ENCODE measurements at places on chromosomes 16 and 17. TPM values are rescaled to one million over a fixed set of nuclear protein-coding genes. Genes with fewer than 3 reads are reported as not detected.

ABCC6 gene
- not detected for total RNA-seq

DNA sequence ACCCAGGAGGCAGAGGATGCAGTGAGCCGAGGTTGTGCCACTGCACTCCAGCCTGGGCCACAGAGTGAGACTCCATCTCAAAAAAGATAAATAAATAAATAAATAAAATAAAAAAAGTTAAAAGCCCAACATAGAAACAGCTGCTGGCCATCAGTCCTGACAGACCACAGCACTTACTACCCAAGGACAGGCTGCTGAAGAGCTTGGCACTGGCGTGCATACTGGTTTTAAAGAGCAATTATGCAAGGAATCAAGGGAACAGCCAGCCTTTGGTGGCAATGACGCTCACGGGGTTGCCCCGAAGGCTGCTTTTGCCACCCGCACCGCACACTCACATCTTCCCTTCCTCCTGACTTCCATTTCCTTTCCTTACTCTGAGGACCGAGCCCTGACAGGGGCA is 4.2 kb downstream of the PLD6 start:
- no peak overlapping the region for H3K27ac ChIP-seq
- no peak overlapping the region for H3K4me3 ChIP-seq
- H3K36me3 ChIP-seq: peaks cover 2% of the 10 kb centered on the region
- no peak for DNase-seq
- peaks cover 11% of the 10 kb centered on the region for H3K4me1 ChIP-seq

GRCh38 chr16:85446951-85447692 is 166.0 kb upstream of the GSE1 start:
- no peaks in the 10 kb centered on the region for H3K36me3 ChIP-seq
- peaks cover 18% of the 10 kb centered on the region for H3K4me1 ChIP-seq
- H3K4me3 ChIP-seq: no peak overlapping the region
- DNase-seq: no peak
- H3K27me3 ChIP-seq: peaks cover 1% of the 10 kb centered on the region

- H3K36me3 ChIP-seq: no peaks in the 10 kb centered on the region
- H3K27ac ChIP-seq: no peak overlapping the region
- no peak overlapping the region for H3K4me3 ChIP-seq
- H3K27me3 ChIP-seq: peaks cover 34% of the 10 kb centered on the region
These were observed 180.6 kb downstream of the COPRS start for GRCh38 chr17:31678431-31678830.

- no peaks in the 10 kb centered on the region for H3K36me3 ChIP-seq
- peaks cover 10% of the 10 kb centered on the region for H3K27me3 ChIP-seq
- peaks cover 16% of the 10 kb centered on the region for H3K4me1 ChIP-seq
- no peak for DNase-seq
- H3K27ac ChIP-seq: peak overlapping the region; percentile 81
These were observed 855 bp upstream of the MEOX1 start for GRCh38 chr17:43662413-43663141.

DNA sequence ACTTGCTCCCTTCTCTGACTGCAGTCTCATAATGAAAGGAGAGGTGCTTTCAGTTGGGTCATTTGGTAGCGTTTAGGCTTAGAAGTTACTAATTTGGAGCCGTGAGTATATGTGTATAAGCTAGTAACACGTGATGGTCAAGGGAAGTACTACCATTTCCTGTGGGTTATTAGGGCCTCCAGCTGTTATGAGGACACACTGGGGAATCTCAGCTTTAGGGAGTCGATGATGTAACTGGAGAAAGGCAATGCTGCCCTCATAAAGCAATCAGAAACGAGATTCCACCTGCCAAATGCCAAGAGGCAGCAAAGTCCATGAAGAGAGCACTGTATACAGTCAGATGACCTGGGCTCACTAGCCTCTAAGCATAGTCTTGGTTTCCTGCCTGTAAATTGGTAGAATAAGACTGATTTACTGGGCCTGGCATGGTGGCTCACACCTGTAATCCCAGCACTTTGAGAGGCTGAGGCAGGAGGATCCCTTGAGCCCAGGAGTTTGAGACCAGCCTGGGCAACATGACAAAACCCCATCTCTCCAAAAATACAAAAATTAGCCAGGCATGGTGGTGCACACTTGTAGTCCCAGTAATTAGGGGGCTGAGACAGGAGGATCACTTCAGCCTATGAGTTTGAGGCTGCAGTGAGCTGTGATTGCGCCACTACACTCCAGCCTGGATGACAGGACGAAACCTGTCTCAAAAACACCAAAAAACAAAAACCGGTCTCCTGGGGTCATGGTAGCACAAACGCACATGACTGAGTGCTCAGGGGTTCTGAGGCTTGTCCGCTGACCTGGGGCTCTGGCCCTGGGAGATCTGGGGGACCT is 53.0 kb downstream of the SF3B3 start:
- H3K4me3 ChIP-seq: no peak overlapping the region
- peaks cover 11% of the 10 kb centered on the region for H3K4me1 ChIP-seq
- H3K36me3 ChIP-seq: peaks cover 26% of the 10 kb centered on the region
- H3K27me3 ChIP-seq: no peaks in the 10 kb centered on the region
